LoVo (cell line): ENCODE measurements at places on chromosomes 16 and 17.

DNA sequence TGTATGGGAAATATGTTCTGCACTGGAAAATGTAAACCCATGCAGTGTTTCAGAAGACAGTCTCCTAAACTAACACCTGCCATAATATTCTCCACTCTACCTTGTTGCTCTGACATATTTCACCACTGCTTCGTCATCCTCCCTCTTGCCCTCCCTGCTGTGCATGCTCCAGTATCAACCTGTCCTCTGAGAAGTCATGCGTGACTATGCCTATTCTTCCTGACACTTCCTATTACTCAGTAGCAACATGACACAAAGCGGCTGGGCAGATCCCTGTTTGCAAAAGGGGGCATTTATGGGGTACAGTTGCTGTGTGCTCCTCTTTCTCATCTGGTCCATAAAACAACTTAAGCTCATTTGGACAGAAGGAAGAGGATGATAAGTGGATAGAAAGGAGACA, 805.6 kb upstream of the EEF2KMT start:
- no peak for DNase-seq

DNA sequence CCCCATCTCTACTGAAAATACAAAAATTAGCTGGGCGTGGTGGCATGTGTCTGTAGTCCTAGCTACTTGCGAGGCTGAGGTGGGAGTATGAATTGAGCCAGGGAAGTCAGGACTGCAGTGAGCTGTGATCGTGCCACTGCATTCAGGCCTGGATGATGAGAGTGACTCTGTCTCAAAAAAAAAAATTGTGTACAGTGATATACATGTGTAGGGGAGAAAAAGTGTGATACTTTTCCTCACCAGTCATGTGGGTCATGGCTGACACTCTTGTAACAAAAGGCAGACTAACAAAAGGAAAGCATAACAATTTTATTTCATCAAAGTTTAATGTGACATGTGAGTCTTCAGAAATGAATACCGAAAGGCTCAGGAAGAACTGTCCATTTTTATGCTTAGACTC, 2.0 kb upstream of the ABCC12 start:
- no peak for DNase-seq

DNA sequence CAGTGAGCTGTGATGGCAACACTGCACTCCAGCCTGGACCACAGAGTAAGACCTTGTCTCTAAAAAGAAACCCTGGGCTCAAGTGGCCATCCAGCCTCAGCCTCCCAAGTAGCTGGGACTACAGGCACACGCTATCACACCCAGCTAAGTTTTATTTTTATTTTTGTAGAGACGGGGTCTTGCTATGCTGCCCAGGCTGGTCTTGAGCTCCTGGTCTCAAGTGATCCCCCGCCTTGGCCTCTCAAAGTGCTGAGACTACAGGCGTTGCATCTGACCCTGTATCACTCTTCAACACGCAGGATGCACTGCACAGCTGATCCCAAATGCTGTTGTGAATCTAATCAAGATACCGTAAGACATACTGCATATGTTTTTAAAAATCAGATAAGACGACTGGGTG, 23.0 kb downstream of the ANKRD11 start:
- DNase-seq, result no peak

- DNase-seq, result no peak
These were observed 8.9 kb downstream of the ADAD2 start for GRCh38 chr16:84199861-84200260.

DNA sequence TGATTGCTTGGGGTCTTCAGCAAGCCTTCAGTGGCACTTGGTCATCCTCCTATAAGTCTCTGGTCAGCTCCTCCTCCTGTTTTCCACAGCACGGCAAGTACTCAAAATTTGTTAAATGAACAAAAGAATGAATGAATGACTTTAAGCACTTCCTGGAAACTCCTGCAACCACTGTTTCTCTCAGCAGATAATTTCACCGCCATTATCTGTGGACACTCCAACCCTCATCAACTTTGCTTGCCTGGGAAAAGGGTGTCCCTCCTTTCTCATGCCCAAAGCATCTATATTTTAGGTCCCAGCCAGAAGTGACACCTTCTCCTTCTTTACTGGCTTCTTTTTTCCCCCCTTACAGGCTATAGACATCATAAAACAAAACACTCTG, 4.4 kb downstream of the PROCA1 start:
- DNase-seq, result no peak

DNA sequence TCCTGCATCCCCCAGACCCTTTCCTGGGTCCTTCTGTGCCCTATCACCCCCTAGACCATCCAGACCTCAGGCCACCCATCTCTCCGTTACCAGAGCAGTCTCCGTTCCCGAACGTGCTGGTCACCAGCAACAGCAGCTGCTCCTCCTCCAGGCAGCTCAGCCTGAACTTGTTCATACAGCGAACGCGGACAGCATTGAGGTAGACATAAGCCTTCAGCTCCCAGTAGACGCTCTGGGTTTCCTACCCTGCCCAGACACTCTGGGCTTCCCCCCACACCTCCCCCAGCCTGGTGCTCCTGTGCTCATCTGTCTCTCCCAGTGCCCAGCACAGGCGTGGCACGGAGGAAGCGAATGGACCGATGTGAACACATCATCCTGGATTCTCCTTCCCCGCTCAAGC, 41.6 kb upstream of the RNFT1 start:
- DNase-seq, result no peak

GRCh38 chr16:72282362-72282761, 110.4 kb upstream of the PMFBP1 start:
- DNase-seq, result no peak

GRCh38 chr16:70715055-70715858, 29.4 kb upstream of the MTSS2 start:
- no peak for DNase-seq

- DNase-seq, result no peak
These were observed 86.8 kb downstream of the CMIP start for GRCh38 chr16:81531419-81531821.

DNA sequence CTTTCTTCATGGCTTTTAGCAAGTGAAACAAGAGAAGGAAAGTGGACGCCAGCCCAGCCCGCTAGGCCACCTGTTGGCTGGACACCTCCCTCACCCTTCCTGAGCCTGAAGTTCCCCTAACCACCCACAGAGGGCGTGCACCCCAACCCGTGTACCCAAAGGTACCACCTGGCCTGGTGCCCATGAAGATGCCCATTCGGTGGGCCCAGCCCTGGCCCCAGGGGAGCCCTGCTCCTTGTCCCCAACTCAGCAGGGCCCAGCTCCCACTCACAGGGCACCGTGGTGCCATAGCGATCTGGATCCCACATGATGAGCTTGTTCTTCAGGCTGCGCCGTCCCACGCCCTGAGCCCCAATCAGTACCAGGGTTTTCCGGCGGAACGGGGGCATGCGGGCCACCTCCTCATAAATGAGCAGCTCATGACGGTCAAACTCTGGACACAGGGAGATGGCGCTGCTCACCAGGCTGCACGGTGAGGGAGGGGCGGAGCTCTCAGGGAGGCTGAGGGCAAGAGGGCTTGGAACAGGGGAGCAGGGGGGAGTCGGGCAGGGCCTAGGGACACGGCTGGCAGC, 26.8 kb downstream of the MPP2 start:
- peak; percentile 50 for DNase-seq

DNA sequence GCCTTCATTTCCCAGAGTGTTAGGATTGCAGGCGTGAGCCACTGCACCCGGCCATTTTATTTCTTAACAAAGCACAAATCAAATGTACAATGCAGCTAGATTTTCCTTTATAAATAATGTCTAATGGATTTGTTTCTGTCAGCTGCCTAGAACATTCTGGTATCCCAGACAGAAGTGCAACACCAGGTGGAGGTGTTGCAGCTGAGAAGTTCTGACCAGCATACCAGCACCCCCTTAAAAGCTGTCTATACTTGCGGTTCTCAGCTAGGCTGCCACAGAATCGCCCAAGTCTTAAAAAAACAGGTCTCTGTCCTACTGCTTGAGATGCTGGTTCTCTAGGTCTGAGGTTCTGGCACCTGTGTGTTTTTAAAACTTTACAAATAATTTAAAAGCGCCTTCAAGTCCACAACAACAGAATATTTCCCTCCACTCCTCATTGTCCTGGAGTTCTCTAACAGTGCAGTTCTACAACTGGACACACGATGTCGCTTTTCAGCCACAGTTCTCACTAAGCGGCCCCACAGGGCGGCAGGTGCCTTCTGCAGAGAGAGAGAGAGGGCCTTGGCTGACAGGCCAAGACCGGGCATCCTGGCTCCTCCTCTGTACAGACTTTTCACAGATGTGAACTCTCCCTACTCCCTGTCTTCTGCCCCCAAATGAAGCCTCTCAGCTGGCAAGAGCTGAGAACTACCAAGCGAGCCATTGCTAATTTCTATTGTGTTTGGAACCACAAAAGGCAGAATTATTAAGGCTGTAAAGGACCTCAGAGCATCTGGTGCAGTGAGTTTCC, 32.6 kb upstream of the MEOX1 start:
- peak; percentile 82 for DNase-seq

DNA sequence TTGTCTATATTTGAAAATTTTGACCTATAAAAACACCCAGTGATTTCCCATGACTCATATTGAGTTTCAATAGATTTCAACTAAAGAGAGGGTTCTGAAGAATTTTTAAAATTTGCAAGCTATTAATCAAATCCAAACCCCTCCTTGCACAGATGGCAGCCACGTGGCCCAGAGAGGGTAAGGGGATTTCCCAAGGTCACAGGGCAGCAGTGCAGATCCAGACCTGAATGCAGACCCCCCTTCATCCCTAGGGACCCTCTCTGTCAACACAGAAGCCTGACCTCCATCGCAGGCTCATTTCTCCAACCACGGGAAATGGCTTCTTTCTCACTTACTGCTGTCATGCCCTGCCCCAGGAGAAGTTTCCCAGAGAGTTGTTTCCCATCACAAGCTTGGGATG, 24.7 kb upstream of the CES5A start:
- DNase-seq, result no peak

GRCh38 chr17:70609566-70609965, 440.2 kb downstream of the KCNJ2 start:
- DNase-seq, result no peak

DNA sequence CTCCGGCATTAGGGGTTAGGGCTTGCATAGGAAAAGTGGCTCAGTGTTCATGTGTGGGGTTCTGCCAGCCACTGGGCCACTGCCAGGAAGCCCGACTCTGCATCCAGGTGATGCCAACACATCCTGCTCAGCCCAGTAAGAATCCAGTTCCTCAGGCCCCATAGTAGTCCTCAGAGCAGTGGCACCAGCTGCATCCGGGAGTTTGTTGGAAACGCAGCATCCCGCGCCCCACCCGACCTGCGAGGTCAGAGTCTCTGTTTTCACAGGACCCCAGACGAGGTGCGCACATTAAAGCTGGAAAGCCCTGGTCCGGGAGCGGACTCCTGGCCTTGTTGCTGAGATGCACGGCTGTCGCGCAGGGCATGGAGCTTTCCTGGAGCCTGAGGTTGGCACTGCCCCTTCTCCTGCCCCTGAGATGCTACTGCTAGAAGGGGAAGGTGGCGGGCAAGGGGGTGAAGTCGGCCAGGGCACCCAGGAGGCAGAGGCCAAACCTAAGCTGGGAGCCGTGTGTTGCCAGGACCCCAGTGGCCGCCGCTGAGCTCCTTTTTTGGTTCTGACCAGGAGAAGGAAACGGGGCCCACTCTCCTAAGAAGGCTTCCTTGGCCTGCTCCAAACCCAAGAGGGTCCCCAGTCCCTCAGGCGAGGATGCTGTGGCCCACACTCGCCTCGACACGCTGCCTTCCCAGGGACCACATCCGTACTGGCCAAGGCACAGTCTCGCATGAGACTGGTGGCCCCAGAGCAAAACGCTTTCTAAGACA, 44.4 kb downstream of the NOS2 start:
- DNase-seq, result no peak

- DNase-seq, result no peak
These were observed 17.5 kb downstream of the UNC13D start for GRCh38 chr17:75826561-75827307.

DNA sequence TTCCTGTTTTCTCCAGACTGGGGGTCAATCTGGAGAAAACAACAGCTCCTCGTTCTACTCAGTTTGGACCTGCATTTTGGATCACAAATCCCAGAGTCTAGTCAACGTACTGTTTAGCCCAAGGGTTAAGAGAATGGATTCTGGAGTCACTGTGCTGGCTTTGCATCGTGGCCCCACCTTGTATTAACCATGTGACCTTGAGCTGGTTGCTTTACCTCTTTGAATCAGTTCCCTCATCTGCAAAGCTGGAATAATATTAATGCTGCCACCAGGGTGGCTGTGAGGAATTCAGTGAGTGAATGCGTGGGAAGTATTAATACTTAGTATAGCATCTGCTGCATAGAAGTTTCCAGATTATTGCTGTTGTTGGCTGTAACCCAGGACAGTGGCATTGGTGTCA, 11.3 kb upstream of the DHRS7C start:
- DNase-seq, result peak; percentile 21

DNA sequence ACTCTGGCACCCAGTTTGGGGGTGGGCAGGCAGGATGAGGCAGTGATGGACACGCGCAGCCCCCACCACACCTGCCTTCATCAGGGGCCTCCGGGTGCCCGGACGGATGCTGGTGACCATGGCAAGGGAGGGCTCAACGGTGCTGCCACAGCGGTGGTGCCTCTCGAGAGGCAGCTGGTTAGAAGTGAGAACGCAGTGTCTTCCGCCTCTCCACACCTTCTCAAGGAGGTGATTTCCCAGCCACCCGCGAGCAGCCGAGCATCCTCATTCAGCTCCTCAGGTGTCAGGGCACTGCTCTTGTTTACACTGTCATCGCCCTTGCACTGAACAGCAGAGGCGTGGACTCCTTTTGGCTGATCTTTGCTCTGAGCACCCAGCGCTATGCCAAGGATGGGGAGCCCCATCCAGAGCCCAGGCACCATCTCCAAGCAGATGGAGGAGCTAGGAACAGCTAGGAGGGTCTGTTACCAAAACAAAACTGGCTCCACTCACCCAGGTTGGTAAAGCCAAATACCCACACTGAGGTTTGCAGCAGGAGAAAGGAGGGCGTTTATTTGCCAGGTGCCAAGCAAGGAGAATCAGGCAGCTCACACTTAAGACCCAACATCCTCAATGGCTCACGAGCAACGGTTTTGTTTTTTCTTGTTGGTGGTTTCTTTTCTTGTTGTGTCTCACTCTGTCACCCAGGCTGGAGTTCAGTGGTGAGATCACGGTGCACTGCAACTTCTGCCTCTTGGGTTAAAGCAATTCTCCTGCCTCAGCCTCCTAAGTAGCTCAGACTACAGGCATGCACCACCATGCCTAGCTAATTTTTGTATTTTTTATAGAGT, 174.3 kb upstream of the TNRC6C start:
- DNase-seq, result no peak

GRCh38 chr17:12415031-12415430, 250.7 kb upstream of the MYOCD start:
- DNase-seq, result no peak

- no peak for DNase-seq
These were observed 13.7 kb upstream of the CDIPT start for GRCh38 chr16:29876594-29877249.
